ENCODE measurements at places on chromosomes 7 and 10. TPM values are rescaled to one million over a fixed set of nuclear protein-coding genes. Genes with fewer than 3 reads are reported as not detected.

GRCh38 chr10:29862923-29863614 lies 196.3 kb downstream of the JCAD start:
- no peak for DNase-seq

GRCh38 chr7:99579281-99579955 lies 18.6 kb upstream of the TMEM225B start:
- no peak for DNase-seq

HOXA9 gene
- not detected for total RNA-seq

GRCh38 chr10:113480851-113481502 lies 71.9 kb upstream of the HABP2 start:
- DNase-seq, result no peak

GRCh38 chr10:89845541-89846280 lies 144.3 kb downstream of the KIF20B start:
- DNase-seq, result no peak

SUPV3L1 gene
- 36.6 TPM for total RNA-seq

- DNase-seq, result no peak
These were observed 827 bp upstream of the FASTK start for GRCh38 chr7:151081170-151082101.

POLR2J gene
- total RNA-seq, result 50.5 TPM

DNA sequence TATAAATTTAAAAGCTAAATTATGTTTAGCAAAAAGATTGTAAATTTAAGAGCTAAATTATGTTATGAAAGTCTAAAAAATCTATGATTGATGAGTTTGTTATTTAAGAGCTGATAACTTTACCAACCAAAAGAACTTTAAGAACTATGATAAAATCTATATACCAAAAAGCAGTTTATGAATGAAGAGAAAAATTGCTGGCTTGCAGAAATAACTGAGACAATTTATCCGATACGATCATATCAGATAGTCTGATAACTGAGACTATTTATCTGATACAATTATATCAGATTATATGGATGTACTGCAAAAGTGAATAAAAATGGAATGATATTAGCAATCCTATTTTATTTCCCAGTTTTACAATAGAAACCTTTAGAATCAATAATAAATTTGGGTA lies 50.2 kb downstream of the IQUB start:
- DNase-seq, result no peak

DNA sequence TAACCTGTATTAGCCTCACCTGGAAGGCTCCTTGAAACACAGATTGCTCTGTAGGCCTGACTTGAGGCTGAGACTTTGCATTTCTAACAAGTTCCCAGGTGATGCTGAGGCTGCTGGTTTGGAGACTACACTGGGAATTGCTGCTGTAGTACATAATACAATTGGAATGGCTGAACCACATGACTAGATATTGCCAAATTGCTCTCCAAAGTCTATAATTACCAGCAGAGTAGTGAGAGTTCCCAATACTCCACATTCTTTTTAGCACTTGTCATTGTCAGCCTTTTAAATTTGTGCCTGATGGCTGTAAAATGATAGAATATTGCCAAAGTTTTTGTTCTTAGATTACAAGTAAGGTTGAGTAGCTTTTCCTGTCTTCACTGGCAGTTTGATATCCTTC lies 39.9 kb downstream of the PLEKHA8 start:
- DNase-seq, result no peak

GRCh38 chr10:8035006-8035640 lies 19.4 kb upstream of the GATA3 start:
- DNase-seq, result no peak

CTBP2 gene
- 183 TPM for total RNA-seq

FKBP9 gene
- 86.4 TPM for total RNA-seq

DNA sequence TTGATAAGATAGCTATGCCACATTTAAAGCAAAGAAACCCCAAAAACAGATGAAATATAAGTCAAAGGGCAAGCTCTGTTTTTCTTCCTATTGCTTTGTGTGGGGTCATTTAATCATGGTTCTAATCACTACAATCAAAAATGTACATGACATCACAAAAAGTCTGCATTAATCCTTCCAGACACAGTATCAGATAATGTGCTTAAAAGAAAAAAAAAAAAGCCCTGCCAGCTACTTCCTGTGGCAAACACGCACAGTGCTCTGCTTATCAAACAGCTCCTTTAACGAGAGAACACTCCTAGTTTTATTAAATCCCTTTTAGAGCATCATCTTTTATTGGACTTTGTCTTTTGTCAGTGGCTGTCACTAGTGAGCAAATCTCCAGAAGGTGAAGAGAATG lies 1005.8 kb downstream of the GATA3 start:
- DNase-seq, result no peak

GRCh38 chr10:31770307-31770902 lies 158.2 kb downstream of the ARHGAP12 start:
- no peak for DNase-seq

GRCh38 chr7:116675812-116676355 lies 3.9 kb downstream of the MET start:
- no peak for DNase-seq

ADAP1 gene
- 10.7 TPM for total RNA-seq

WDR86 gene
- total RNA-seq, result 80.6 TPM

GRCh38 chr7:43758822-43759683 lies 573 bp downstream of the BLVRA start:
- peak; percentile 37 for DNase-seq

DNA sequence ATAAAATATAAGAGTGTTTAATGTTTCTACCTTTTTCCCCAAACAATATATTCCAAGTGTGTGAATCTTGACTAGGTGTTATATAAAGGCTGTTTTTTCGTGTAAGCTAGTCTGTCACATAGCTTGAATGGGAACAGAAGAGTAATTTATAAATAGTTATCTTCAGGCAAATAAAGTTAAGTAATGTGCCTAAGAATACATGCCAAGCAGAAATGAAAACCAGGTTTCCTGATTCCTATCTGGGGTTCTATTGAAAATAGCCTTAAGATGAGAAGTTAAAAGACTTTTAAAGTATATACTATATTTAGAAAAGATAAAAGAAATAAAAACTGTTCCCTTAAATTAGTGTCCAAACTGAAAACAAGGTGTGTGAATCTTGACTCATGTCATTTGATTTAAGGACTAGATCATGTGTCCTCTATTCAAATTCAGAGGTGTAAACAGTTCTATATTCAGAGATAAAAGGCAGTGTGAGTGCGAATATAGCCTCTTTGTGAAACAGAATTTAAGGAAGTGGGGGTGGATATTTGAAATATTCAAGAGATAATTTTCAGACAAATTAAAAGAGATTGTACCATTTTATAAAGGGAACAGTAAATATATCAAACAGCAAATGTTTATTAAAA lies 247.5 kb downstream of the THSD7A start:
- DNase-seq, result no peak

- no peak for DNase-seq
These were observed 42.1 kb downstream of the NOD1 start for GRCh38 chr7:30436518-30436917.

DNA sequence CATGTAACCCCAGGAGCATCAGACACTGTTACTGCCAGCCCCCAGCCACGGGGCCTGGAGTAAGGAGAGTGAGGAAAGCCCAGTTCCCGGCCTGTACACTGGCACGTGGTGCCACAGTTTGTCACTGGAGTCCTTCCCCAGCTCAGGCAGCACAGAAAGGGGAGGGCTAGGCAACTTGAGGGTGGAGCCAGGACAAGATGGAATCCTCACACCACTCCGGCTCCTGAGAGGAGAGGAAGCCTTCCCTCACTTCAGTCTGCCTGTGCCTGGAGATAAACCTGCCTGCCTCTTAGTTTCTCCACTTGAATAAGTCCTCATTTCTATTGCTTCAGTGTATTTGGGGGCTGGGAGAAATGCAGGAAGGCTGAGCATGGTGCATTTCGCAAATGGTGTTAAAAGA lies 176.0 kb downstream of the KIAA1217 start:
- DNase-seq, result no peak

DNA sequence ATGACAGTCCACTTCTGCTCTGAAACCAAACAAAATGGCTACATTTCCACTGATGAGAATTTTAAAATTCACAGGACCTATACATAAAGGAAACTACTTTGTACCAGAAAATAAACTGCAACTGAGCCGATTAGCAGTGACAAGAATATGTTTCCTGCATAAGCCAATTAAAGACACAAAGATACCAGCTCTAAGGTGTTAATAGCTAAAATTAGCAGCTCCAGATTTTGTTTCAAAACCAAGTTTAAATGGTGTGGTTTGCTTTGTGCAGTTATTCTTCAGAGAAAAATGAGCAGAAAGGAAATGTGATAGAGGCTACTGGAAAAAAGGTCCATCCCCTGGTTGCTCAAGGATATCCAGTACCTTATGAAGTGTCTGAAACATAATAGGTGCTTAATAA lies 123.2 kb downstream of the ANK3 start:
- DNase-seq, result no peak

GRCh38 chr7:157013602-157014549 lies 3.4 kb upstream of the MNX1 start:
- DNase-seq, result no peak

GRCh38 chr10:98436704-98437103 lies 10.0 kb downstream of the HPS1 start:
- no peak for DNase-seq

Data from progenitor cell of endocrine pancreas (in vitro differentiated cells).